ENCODE measurements at places on chromosomes 5 and 9.

DNA sequence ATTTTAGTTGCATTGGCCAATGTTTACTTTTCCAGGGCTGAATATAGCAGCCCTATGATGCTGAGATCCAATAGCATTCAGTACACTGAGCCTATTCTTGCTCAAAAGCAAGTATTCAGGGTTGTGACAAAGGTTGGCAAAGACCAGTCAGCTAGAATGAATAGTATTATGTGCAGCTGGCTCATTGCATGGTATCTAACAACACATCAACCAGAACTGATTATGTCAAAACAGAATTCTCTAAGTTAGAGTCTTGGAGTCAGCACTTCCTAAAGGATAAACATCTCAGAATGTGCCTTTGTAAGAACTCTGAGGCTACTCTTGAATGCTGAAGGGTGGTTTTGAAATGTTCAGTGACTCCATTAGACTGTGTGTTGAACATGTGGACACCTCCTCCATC, 774.5 kb upstream of the RGMB start:
- DNase-seq: no peak

- DNase-seq: peak; percentile 51
These were observed 4.8 kb upstream of the ST6GALNAC4 start for GRCh38 chr9:127921557-127922120.

DNA sequence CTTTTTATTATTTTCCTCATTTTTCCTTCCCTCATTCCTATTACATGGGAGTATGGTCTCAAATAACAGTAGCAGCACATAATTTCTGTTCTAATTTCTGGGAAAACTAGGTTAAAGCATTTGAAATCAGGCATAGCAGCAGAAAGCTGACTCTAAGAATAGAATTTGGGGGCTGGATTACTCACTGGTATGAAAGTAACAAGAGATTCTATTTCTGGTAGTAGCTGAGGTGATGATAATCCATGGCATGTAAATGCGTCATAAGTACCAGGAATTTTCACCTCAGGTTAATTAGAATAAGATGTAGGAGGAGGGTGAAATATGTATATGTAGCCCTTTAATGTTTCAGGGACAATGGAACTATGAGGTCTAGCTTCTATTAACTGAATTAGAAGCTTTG, 662.0 kb downstream of the PTPRD start:
- DNase-seq: no peak

GRCh38 chr9:110521206-110521605, 58.3 kb downstream of the SVEP1 start:
- no peak for DNase-seq

GRCh38 chr5:139181835-139182452, 16.2 kb downstream of the SIL1 start:
- peak; percentile 28 for DNase-seq

DNA sequence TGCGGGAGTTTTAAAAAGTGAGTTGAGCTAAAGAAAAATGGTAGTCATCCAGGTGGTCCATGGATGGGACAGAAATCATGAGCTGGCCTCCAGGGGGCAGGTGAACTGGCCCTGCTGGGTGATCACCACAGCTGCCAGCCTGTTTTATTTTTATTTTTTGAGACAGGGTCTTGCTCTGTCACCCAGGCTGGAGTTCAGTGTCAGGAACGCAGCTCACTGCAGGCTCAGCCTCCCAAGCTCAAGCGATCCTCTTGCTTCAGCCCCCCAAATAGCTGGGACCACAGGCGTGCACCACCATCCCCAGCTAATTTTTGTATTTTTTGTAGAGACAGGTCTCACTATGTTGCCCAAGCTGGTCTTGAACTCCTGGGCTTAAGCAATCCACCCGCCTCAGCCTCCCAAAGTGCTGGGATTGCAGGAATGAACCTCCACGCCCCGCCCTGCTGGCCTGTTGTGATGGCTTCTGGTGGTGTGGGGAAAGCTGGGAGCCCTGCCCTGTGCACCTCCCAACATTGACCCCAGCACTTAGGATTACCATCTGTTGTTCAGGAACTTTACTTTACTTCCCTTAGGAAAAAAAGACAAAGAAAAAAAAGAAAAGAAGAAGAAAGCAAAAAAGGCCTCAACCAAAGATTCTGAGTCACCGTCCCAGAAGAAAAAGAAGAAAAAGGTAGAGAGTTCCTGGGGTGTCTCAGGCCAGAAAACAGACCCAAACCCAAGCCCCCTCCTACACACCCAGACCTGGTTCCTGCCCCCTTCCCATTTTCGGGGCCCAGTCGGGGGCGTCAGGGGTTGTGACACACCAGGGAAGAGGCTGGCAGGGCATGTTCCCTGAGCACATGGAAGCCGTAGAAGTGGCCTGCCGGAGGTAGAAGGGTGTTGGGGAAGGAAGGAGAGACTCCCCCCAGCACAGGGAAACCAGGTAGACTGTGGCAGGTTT, 14.7 kb downstream of the CD74 start:
- no peak for DNase-seq

GRCh38 chr9:14278291-14278721, 35.6 kb downstream of the NFIB start:
- DNase-seq: no peak

DNA sequence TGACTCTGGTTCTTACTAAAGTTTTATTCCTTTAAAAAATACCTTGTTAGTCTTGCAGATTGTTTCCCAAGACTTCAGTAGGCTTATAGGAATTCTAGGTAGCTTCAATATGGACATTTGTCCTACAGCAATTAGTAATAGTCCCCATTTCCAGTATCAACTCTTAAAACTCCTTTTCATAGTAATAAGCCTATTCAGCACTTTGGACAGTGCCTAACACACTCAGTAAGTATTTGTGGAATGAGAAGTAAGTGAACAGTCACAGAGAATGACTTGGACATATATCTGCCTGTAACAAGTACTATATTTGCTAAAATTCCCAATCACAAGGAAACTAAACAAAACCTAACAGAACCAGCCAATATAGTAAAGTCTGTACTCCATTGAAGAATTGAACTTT, 1291.8 kb upstream of the DMAC1 start:
- DNase-seq: no peak

GRCh38 chr5:126248611-126249010, 174.6 kb upstream of the GRAMD2B start:
- no peak for DNase-seq

All from inflammatory macrophage (primary cell).